ENCODE measurements at places on chromosomes 3 and 15.
A peak's percentile ranks its signal among the peaks of the same experiment; 100 is the strongest.

DNA sequence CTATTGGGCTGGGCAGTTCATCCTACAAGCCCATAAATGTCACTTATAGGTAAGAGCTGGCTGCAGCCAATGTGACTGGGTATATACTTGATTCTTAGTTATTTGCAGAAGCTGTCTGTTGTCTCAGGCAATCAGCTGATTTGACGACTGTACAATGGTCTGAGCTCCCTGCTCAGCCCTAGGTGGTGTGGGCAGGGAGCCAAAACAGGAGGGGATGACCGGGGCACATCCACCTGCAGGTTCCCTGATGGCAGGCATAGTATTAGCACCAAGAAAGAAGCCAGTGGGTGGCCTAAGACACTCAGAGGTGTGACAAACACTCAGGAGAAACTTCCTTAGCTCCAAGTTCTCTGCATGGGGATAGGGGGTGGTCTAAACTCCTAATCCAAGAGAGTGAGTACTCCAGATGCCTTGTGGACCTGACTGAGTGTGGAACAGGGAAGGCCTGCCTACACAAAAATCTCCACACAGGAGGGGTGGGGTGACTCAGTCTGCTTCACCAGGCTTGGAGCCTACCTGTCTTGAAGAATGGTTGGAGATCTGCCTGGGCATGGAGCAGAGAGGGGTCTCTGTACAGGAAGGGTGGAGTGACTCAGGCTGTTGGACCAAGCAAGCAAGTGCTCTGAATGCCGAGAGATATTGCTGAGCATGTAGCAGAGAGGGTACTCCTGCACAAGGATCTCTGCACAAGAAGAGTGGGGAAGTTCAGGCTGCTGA lies 690.4 kb upstream of the NAALADL2 start:
- DNase-seq = peak; percentile 72

GRCh38 chr3:170358042-170359010 lies 811 bp downstream of the SKIL start:
- DNase-seq = peak; percentile 88

DNA sequence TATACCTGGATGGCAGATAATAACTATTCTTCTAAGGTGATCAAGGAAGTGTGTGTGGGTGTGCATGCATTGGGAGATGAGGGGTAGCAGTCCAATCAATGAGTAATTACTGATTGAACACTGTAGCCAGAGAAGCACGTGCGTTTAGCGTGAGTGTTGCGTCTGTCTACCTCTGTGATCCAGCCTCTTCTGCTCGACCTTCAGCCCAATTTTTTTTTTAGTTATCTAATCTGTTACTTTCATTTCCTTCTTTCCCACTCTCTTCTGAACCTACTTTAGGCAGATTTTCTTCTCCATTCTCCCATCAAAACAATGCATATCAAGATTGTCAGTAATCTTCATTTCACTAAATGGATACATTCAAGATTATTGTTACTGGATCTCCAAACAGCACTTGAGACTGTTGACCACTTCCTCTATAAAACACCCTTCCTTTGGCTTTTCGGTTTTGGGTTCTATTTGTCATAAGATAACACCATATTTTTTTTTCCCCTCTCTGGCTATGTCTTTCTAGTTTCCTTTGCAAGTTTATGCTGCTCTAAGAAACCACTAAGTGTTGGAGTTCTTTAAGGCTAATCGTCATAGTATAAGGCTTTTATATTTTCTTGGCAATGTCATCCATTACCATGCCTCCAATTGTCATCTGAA lies 41.0 kb downstream of the MCTP2 start:
- no peak for DNase-seq

DNA sequence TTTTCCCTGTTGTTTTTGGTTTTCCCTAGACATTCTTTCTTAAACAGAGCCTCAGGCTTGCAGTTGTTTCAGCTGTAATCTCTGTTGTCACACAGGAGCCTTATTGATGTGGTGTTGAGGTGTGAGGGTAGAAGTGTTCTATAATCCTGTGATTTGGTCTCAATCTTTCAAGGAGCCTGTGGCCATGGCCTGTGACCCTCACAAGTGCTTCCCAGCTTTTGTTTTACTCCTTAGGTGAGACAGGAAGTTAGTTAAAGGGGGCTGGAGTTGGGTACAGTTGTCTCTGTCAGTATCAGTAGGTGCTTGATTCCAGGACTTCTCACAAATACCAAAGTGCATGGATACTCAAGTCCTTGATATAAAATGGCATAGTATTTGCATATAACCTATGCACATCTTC lies 77.2 kb downstream of the PDCD6IP start:
- no peak for DNase-seq

- no peak for DNase-seq
These were observed 65.3 kb downstream of the FAIM start for GRCh38 chr3:138673641-138674530.

- peak; percentile 11 for DNase-seq
These were observed 29.0 kb upstream of the TBC1D5 start for GRCh38 chr3:17771177-17772017.

GRCh38 chr15:31801152-31801551 lies 229.2 kb upstream of the CHRNA7 start:
- DNase-seq = no peak

GRCh38 chr3:108471426-108471825 lies 39.0 kb downstream of the MYH15 start:
- no peak for DNase-seq

GRCh38 chr3:184236033-184236410 lies 6.6 kb downstream of the VWA5B2 start:
- DNase-seq = no peak

- no peak for DNase-seq
These were observed 483.6 kb downstream of the GBE1 start for GRCh38 chr3:81277853-81278252.

DNA sequence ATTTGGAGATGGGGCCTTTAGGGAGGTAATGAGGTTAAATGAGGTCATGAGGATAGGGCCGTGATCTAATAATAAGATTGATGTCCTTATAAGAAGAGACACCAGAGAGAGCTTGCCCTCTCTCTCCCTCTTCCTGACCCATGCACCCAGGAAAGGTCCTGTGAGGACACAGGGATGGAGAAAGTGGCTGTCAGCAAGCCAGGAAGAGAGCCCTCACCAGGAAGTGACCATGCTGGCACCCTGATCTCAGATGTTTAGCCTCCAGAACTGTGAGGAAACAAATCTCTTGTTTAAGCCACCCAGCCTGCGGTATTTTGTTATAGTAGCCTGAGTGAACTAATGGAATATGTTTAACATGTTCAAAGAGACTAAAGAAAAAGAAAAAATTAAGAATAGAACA lies 15.3 kb upstream of the GNB5 start:
- DNase-seq = no peak

- no peak for DNase-seq
These were observed 80.3 kb downstream of the HMG20A start for GRCh38 chr15:77500989-77501388.

DNA sequence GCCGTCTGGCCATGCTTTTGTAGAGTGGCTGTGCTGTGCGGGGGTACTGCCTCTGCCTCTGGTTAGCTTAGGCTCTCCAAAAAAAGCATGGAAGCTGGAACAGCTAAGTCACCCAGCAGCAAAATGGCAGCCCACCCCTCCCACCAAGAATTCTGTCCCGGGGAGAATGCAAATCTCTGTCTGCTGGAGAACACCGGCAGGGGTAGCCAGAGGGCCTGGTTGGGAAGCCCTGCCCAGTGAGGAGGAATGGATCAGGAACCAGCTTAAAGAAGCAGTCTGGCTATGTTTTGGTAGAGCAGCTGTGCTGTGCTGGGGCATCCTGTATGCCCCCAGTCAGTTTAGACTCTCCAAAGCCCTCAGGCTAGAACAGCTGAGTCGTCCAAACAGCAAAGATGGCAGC lies 56.2 kb upstream of the PTPRG start:
- no peak for DNase-seq

GRCh38 chr15:72796210-72796514 lies 12.6 kb upstream of the ADPGK start:
- peak; percentile 35 for DNase-seq

- no peak for DNase-seq
These were observed 3.4 kb upstream of the RFTN1 start for GRCh38 chr3:16516695-16517481.

DNA sequence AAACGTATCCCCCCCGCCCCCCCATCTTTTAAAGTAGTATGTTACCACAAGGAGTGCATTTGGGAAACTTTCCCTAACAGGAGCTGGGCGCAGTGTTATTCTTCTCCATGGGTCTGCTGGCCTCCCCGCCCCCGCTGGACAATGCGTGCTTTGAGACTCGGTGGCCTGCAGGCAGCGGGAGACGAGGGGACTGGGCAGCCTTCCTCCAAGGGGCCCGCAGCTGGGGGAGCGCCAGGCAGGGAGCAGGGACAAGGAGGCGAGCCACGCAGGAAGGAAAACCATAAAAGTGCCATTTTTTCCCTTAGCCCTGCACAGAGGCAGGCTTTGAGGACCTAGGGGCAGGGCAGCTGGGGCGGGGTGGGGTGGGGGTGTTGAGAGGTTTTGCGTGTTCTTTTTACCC lies 14.1 kb downstream of the SOX2 start:
- DNase-seq = no peak

DNA sequence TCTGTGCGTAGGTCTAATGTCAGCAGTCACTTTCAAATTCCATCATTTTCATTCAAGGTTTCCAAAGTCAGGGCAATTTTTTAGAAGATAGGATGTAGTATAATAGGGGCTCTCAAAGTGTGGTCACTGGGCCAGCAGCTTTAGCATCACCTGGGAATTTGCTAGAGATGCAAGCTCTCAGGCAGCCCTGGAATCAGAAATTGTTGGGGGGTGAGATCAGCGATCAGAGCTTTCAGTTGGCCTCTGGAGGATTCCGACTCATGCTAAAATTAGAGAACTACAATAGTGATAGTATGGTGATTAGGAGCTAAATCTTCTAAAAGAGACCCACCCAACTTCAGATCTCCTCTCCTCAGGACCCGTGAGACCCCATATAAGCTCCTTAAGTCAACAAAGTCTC lies 2.4 kb upstream of the FRMD4B start:
- DNase-seq = no peak

DNA sequence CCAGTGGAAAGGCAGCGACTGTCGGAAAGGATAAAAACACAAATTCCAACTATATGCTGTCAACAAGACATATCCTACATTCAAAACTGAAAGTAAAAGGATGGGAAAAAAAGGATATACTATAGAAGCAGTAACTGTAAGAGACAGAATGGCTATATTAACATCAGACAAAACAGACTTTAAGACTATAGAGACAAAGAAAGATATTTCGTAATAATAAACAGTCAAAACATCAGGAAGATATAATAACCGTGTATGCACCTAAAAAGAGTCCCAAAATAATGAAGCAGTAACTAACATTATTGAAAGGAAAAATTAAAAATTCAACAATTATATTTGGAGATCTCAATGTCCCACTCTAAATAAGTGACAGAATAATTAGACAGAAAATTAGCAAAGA lies 48.2 kb downstream of the ZNF148 start:
- DNase-seq = no peak

- DNase-seq = peak; percentile 69
These were observed 127.9 kb downstream of the FMN1 start for GRCh38 chr15:33066584-33066983.

- DNase-seq = no peak
These were observed 140.5 kb upstream of the SGO1 start for GRCh38 chr3:20326541-20326940.

DNA sequence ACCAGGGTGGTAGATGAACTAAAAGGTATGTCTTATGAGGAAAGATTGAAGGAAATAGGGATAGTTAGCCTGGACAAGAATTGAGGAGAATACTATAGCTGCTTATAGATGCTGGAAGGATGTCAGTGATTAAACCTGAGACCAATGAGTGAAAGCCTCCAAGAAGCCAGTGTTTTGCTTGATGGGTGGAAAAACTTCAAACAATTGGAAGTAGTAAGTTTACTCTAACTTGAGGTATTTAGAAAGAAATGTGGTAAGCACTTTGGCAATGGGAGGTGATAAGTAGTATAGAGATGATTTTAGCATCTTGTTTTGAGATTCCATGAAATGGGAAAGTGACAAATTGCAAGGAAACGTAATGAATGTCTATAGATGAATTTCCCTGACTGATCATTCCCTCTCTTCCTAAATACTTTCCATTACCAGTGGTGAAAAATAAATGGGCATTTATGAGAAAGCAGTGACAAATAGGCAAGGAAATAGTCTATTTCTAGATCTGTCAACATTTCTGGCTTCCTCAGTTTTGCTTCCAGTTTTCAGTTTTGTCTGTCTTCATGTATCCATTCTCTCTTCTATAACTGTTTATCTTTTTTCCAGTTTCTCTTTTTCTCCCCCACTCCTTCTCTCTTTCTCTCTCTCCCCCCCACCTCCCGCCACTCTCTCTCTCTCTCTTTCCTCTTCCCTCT lies 19.2 kb downstream of the SLC15A2 start:
- DNase-seq = no peak

DNA sequence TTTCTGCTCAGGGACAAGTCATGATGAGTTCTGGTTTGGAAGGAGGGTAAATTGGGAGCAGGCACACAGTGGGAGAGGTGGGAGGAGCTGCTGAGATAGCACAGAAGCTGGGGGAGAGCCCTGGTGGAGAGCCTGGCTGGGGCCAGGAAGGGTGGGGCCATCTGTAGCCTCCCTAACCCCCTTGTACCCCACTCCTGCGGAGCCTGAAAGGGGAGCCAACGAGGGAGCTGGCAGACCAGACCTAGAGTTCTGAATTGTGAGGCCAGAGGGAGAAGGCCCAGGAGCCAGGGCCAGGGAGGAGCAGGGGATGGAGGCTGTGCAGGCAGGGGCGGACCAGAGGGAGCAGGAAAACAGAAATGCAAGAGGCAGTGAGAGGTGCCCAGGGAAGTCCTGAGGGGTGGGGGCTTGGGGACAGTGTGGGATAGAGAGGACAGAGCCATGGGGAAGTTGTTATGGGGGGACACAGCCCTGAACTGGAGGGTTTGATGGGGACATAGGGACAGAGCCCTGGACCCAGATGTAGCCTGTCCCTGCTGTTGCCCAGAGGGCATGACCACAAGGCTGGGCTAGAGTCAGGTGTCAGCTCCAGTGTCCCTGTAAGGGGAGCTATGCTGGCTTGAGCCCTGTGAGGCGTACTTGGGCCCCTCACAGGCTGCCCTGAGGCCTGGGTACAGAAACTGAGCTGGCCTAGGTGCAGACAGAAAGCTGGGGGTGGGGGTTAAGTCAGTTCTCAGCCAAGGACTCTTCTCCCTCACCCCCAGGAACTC lies 1.2 kb downstream of the TMIE start:
- no peak for DNase-seq

GRCh38 chr15:62739082-62739481 lies 303.5 kb upstream of the TPM1 start:
- DNase-seq = no peak

DNA sequence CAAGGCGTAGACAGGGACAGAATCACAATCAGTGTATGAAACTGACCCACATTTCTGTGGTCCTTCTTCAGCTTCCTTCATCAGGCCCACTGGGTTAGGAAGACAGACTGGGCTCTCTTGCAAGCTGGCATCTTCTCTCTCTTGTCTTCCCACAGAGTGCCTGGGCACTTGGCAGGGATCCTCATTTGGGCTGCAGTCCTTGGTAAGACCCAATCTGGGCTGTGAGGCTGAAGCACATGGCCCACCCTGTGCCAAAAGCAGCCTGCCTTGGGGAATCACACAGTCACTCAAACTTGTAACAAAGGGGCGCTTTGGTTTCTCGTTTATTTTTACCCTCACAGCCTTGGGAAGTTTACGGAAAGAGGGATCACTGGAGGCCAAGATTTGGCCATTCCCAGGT lies 8.2 kb upstream of the EPHB3 start:
- no peak for DNase-seq

- DNase-seq = no peak
These were observed 192.7 kb downstream of the SUCLG2 start for GRCh38 chr3:67461667-67462142.

- DNase-seq = no peak
These were observed 10.6 kb upstream of the RBM5 start for GRCh38 chr3:50078091-50078490.

Measured in RPMI8226 (cell line).